Left ventricle myocardium superior (tissue), 1 donor: ENCODE measurements at places on chromosomes 6 and 20. TPM values are rescaled to one million over a fixed set of nuclear protein-coding genes. Genes with fewer than 3 reads are reported as not detected.

- no peak for DNase-seq
These were observed 43.0 kb upstream of the PKHD1 start for GRCh38 chr6:52130440-52130839.

DNA sequence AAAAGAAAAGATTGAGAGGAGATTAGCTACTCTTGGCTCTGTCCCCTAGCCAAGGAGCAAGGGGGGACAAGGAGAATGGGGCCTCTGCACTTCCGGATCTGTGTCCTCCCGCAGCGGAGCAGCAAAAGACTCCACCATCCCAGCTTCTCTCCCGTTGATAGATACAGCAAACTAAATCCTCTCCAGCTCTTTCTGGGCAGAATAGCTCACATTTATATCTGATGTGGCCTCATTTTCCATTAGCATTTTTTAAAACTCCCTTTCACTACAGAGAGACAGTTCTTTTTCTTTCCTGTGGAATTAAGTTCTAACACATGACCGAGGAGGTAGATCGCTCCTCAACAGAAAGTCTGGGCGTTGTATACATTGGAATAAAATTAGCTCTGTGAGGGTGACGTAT is 260.9 kb upstream of the SOX4 start:
- no peak for DNase-seq

DNA sequence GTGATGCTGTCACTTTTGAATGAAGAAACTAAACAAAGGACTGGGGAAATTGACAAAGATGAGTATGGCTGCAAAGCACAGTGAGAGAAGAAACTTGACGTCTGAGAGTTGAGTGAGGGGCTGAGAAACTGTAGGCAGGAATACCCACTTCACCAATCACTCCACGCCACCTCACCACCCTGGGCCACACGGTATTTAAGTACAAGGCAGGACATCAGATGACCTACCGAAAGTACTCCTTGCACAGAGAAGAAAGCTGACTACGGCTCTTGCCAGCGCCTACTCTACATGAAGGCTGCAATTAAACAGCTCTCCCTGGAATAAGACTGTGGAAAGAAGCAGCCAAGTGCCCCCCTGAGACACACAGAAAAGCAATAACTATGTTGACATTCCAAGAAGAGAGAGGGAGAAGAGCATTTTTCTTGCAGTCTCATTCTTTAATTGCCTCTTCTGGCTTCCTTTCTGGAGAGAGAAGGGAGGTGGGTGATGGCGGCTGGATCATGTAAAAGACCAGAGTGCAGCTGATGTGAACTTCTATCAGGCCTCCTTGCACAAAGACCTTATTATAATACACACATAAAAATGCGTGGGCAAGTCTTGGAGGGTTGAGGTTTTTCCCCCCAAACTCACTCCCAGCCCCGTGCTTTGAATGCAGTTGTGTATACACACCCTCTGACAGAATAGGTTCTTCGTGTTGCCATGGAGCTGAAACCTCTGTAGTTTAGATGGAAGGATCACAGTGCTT is 44.6 kb downstream of the HIVEP2 start:
- no peak for DNase-seq

DNA sequence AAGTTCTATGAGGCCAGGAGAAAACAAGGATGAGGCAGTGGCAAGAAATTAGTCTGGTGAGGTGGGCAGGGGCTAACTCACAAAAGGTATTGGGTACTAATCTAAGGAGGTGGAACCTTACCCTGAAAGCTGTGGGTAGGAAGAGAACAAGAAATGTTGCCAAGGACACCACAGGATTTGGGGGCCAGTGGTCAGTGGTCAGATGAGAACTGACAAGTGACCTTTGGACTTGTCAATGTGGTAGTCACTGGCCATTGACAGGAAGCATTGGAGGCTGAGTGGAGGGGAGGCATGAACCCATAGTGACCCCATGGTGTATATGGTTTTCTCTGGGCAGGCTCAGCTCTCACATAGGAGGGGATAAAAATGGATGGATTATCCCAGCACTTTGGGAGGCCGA is 25.3 kb upstream of the SMIM29 start:
- DNase-seq, result no peak

- no peak for DNase-seq
These were observed 111.9 kb upstream of the GGTLC1 start for GRCh38 chr20:24100370-24101011.

KIF3B gene
- 9.1 TPM for total RNA-seq

PSORS1C2 gene
- not detected for total RNA-seq

DNAAF9 gene
- total RNA-seq, result 20.1 TPM

- DNase-seq, result no peak
These were observed 10.8 kb upstream of the AKAP7 start for GRCh38 chr6:131124336-131125071.
